ENCODE measurements at places on chromosomes 6 and 20.

DNA sequence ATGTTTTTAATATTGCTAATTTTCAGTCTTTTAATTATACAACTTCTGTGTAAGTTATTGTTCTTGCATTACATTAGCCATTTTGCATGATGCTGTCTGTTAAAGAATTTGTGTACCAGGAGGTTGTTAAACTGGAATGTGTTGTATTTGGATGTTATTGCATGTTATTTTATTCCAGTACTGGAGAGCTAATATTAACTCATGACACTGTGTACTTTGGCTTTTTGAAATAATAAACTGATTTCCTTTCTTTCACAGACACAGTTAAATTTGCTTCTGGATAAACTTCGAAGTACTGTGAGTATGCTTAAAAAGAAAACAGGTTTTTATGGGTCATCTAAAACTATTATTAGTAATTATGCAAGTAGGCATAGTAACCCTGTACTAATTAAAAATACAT lies 121.3 kb downstream of the MYO6 start:
- no peak for DNase-seq

GRCh38 chr20:58209652-58210397 lies 18.6 kb downstream of the ANKRD60 start:
- DNase-seq = peak; percentile 87

GRCh38 chr6:3732345-3733141 lies 19.0 kb downstream of the PXDC1 start:
- DNase-seq = peak; percentile 78

- DNase-seq = no peak
Measured at GRCh38 chr20:24810676-24811407, 138.2 kb upstream of the CST7 start.

GRCh38 chr20:45969712-45970634 lies 2.0 kb downstream of the ZNF335 start:
- DNase-seq = peak; percentile 61
